ENCODE measurements at places on chromosomes 2 and 18.

DNA sequence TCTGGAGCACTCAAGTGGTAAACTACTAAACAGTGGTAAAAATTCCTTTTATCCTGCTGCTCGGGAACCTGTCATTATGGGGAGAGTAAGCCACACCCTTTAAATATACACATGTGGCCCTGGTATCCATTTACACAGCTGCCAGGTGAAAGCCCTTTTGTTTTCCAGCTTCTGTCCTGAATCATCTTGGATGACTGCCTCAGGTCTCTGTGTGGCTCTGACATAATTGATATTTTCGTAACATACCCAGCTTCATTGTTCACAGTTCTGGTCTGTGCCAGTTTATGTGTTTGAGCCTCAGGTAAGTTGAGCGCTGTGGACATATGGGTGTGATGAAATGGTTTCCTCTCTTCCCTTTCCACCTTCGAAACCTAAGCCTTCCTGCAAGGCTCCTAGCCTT, 15.7 kb upstream of the TTC39C start:
- DNase-seq = no peak

- no peak for DNase-seq
Observed at GRCh38 chr18:79526468-79527460, 131.0 kb downstream of the NFATC1 start.

- DNase-seq = no peak
Observed at GRCh38 chr18:78586586-78586985, 393.0 kb upstream of the SALL3 start.

DNA sequence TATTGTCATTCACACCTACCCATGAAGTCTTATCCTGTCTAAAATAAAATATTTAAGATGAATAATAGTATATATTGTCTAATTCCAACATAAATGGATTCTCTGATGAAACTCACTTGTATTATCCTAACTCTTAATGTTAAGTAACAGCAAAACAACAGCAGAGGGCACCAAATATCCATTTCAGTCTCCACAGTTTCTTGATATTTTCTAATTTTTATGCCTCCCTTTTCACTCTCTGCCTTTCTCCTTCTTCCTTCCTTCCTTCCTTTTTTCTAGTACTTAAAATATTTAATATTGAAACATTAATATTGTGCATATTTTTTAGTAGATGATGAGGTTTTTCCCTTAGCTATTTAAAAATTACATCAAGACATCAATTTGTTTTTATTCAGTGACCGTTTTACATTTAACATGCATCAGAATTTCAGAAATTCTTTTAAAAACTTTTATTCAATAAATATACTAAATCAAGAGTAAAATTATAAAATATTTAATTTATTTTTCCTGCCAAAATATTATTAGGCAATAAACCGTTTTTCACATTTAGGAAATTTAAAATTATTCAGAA, 97.6 kb downstream of the WDR7 start:
- DNase-seq = peak; percentile 30

GRCh38 chr2:112972423-112973086, 5.3 kb upstream of the IL36G start:
- DNase-seq = no peak

DNA sequence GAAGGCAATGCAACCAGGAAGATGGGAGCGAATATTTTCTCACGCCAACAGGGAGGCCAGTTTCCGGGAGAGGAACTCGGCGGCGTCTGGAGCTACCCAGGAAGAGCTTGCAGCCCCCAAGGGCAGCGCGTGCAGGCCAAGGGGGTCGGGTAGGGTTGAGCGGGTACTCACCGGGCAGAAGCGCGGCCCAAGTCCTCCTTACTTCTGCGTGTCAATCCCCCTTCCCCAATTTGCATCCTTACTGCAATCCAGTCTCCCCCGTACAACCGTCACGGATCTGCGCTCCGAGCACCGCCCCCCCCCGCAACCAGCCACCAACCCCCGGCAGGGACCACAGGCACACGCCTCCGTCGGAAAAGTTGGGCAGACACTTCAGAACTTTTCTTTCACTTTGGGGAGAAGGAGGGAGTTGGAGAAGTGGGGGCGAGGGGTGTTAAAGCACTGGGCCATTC, 1.3 kb downstream of the ATP8B1 start:
- no peak for DNase-seq

DNA sequence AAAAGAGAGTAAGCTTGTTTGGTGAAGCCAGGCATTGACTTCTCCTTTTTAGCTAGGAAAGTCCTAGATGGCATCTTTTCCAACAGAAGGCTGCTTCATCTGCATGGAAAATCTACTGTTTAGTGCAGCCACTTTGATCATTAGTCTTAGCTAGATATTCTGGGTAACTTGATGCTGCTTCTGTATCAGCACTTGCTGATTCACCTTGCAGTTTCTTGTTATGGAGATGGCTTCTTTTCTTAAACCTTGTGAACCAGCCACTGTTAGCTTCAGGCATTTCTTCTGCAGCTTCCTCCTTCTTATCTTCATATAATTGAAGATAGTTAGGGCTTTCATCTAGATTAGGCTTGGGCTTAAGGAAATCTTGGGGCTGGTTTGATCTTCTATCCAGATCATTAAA, 639.7 kb downstream of the TDRD15 start:
- DNase-seq = no peak

DNA sequence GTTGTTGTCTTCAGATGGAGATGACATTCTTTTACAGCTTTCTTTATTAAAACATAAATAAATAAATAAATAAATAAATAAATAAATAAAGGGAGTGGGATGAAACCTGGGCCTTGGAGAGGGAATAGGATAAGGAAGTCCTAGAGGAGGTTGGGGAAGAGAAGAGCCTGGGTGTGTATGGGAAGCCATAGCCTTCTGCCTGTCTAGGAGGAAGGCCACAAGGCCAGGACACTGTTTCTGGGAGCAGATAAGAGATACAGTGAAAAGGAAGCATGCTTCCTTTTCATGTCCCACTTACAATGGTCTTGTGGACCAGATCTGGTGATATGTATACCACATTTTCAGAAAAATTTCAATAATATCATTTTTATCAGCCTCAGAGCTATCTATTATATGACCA, 6.1 kb upstream of the TDRD15 start:
- DNase-seq = no peak

DNA sequence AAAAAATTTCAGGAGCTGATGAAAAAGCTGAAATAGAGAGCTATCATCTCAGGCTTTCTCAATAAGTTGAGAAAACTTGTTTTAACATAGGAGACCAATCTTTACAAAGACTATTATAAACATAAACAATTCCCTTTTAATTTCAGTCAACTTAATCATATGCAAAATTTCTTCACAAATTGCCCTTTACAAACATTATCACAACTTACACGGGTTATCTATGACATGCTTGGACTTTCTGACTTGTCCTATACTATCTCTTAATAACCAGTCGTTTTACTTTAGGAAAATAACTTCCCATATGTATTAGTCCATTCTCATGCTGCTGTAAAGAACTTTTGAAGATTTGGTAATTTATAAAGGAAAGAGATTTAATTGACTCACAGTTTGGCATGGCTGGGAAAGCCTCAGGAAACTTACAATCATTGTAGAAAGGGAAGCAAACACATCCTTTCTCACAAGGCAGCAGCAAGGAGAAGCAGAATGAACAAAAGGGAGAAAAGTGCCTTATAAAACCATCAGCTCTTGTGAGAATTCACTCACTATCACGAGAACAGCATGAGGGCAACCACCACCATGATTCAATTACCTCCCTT, 1583.7 kb upstream of the CELF4 start:
- no peak for DNase-seq

DNA sequence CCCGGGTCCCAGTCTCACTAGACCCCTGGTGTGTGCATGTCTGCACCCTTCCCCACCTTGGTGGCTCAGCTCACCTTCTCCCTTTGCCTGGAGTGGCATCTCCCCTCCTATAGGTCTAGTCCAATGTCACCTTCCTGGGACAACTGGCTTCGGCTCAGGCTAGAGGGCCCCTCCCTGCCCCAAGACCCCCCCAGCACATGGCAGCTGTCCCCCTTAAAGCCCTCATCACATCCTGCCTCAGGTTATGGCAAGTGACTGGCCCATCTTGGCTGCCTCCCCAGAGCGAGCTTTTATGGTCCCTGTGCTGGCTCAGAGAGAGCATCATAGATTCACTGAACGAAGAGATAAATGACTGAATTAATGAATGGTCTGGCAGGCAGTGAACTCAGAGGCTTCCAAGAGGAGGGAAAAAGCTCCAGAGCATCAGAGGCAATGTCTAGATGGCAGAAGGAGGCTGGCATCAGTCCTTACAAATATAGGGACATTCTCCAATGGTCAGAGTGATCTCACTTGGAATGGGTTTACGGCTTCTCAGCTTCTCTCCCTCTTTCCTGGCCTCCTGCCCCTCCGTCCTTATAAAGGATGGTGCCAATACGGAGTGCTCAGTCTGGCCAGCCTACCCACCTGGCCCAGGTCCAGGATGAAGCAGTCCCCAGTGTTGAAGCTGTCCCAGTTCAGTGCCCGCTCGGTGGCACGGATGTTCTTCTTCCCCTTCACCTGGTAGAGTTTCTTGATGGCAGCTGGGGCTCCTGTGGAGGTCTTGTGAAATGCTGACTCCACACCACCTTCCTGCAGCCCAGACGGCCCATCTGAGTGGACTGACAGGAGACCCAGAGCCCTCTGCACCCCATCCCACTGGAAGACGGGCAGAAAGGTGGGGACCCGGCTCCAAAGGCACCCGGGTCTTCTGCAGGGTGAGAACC, 9.4 kb downstream of the CAPG start:
- no peak for DNase-seq

- no peak for DNase-seq
Observed at GRCh38 chr2:207970147-207970825, 55.0 kb downstream of the PLEKHM3 start.

GRCh38 chr2:128950758-128951157, 632.1 kb upstream of the HS6ST1 start:
- no peak for DNase-seq

GRCh38 chr2:160293391-160294091, 93.5 kb upstream of the ITGB6 start:
- DNase-seq = peak; percentile 59

DNA sequence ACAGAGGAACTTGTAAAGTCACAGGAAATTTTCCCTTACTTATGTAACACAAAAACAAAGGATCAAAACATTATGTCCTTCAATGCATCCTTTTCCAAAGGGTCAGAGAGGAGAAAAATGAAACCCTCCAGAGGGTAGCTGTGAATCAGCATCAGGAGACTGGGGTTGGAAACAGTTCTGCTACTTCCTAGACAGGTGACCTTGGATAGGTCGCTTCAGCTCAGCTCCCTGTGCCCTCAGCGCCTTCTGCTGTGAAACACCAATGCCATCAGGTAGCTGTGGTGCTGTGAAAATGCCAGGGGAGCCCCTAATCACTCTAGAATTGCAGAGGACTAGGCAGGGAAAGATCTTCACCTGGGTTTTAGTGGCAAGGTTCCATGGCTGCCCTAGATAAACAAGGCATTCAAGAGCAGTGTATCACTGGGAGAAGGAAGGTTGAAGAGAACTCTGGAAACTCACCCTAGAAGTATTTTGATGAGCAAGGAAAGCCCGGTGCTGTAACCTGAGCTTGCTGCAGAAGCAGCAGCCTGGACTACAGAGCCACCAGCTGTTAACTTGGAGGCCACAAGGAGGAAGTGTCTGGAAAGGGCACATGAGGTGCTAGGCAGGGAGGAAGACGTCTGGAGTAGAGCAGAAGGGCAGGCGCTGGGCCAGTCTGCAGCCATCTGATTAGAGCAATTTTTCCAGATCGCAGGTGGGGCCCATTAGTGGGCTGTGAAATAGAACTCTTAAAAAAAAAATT, 100.7 kb upstream of the MCFD2 start:
- DNase-seq = peak; percentile 67

GRCh38 chr2:136410673-136411072, 292.7 kb upstream of the CXCR4 start:
- no peak for DNase-seq

- no peak for DNase-seq
Observed at GRCh38 chr18:47215554-47216138, 35.8 kb downstream of the SKOR2 start.

GRCh38 chr2:218644721-218645120, 14.7 kb downstream of the ZNF142 start:
- peak; percentile 66 for DNase-seq

DNA sequence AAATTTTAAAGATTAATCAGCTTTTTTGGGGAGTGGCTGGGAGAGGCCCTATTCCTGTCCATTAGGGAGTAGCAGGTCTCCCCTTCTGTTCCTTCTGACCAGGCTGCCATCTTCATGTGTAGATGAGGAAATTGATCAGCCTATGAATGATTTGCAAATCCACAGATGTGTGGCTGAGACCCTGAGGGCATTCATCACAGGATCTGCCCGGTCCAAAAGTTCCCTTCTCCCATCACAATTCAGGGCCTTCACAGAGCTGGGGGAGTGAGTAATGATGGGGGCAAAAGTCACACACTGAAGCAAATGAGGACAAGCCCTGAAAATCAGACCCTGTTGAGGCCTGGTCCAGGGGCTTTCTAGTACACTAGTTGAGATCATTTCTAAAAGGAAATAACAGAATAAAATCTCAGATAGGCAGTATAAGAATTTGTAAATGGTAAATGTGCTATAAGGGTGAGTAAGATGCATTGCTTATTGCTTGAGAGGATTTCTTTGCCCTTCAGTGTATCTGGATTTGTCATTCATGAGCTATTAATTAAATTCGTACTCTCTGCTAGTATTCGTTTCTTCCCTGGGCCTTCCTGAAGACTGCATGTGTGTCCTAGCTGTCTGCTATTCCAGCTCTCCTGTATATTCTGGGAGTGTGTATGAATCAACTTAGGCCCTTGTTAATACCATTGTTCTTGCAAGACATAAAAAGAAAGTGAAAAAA, 53.2 kb downstream of the SETBP1 start:
- DNase-seq = no peak

- DNase-seq = no peak
Observed at GRCh38 chr2:65351234-65351947, 81.0 kb downstream of the SPRED2 start.

Data from RCC 7860 (cell line).